ENCODE measurements at places on chromosomes 6 and 20.

DNA sequence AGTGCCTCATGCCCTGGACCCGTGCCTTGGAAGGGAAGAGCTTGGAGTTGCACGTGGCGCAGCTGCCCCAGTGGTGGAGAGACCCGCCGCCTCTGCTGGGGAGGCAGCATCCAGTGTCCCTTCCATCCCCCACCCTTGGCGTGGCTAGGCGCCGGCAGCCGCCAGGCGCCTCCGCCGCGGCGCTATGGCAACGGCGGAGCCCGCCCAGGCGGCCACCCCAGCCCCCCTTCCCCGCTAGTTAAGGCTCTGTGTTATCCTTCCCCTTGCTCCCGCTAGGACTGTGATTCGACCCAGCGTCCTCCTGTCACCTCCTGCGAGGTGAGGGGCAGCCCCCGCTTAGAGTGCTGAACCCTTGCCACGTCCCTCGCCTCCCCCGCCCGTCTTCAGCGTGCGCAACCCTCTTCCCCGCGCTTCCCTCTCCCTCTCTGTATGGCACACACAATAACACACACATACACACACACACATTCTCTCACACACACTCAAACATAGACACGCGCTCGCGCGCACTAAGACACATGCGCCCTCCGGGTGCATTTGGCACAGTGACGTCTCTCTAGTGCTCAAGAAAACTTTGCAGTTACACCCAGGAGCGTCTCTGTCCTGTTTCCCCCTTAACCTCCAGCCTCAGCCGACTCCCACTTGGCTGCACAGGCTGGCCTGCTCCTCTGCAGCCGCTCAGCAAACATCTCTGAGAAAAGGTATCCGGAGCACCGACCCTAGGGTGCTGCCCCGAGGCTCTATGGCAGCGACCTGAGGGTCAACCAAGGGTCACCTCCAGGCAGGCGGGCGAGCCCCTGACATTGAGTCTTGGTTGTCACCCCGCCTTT lies 8.5 kb downstream of the GRIK2 start:
- DNase-seq: no peak

GRCh38 chr6:6825193-6825784 lies 236.8 kb downstream of the LY86 start:
- DNase-seq: no peak

- DNase-seq: no peak
Measured at GRCh38 chr6:147603392-147604081, 95.0 kb downstream of the SAMD5 start.

- DNase-seq: no peak
Measured at GRCh38 chr20:40945754-40946450, 82.7 kb upstream of the TOP1 start.

GRCh38 chr6:168968801-168969200 lies 284.8 kb downstream of the THBS2 start:
- DNase-seq: no peak

DNA sequence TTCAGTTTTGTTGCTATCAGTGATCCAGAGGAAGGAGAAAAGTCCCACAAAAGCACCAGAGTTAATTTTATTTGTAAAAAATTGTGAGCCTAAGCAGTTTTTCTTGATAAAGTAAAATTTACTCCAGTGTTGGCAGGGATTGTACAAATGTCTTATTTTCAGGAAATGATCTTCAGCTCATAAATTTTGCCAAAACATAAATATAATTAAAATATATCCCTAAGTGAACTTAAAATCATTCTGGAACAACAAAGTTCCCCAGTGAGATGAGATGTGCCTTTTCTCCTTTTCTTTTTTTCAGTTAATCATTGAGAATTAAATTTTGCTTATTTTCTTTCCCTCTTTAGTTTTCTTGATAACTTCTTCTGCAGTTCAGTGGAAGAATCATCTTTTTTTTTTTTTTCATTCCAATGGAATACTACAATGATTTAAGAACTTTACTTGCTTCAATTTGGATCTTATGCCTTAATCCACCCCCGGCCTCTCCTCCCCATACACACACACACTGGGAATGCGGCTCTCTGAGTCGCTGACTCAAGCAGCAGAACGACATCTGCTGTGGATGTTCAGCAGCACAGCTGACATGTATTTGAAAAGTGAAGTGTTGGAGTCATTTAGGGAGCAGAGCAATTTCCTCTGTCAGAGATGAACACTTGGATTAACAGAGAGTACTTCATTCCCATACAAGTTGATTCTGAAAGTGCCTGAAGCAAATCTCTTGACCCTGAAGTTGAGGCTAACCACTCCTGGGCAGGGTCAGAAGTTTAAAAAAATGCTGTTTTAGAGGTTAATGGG lies 27.7 kb upstream of the LAMA4 start:
- no peak for DNase-seq

- DNase-seq: no peak
Measured at GRCh38 chr6:89302936-89303335, 12.2 kb downstream of the GABRR2 start.

Data from cortex of kidney (tissue), 1 donor.